ENCODE measurements at places on chromosomes 6 and 20.

GRCh38 chr20:25236450-25237304 is 11.2 kb upstream of the PYGB start:
- DNase-seq = peak; percentile 40

DNA sequence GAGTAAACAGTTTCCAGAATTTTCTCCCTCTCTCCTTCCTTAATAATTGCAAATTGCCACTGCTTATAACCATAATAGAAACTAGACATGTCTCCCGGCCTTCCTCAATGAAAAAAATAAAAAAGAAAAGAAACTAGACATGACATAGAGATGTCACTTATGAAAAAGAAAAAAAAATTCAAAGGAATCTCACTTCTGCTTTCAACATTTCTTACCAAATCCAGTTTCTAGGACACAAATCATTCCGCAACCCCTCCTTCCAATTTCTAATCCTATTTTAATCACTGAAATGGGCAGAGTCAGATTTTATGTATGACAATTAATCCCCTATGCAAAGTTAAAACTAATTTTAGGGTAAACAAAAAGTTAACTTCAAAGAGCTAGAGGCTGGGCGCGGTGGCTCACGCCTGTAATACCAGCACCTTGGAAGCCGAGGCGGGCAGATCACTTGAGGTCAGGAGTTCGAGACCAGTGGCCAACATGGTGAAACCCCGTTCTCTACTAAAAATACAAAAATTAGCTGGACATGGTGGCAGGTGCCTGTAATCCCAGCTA is 40.1 kb upstream of the EEF1A1 start:
- DNase-seq = no peak

DNA sequence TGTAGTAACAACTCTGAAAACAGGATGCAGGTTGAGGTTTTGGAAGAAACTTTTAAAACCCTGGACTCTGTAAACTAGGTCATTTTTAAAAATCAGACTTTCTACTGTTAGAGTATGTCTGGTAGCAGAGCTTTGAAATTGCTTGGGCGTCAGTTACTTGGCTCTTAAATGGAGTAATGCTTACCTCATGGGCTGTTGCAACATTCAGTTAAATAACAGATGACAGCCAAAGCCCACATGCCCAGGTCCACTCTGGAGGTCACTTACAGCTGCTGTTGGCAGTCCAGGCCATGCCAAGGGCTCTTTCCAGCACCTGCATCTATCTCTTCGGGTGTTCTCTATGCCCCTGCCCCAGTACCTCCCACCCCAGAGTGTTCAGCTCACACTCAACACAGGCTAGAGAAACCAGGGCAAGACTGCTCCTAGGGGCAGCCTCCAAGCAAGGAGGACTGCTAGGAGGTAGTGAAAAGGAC is 96.4 kb downstream of the BANF2 start:
- no peak for DNase-seq

GRCh38 chr6:140561701-140562100 is 1187.3 kb upstream of the CITED2 start:
- no peak for DNase-seq

DNA sequence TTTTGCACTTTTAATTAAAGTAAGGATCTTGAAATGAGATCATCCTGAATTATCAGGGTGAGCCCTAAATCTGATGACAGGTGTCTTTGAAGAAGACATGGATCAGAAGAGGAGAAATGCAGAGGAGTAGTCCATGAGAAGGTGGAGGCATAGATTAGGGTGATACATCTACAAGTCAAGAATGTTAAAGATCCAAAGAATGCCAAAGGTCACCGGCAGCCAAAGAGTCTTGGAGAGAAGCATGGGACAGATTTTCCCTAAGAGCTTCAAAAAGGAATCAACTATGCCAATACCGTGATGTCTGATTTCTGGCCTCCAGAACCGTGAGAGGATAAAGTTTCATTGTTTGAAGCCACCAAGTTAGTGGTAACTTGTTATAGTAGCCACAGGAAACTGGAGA is 59.0 kb upstream of the THEMIS start:
- no peak for DNase-seq

DNA sequence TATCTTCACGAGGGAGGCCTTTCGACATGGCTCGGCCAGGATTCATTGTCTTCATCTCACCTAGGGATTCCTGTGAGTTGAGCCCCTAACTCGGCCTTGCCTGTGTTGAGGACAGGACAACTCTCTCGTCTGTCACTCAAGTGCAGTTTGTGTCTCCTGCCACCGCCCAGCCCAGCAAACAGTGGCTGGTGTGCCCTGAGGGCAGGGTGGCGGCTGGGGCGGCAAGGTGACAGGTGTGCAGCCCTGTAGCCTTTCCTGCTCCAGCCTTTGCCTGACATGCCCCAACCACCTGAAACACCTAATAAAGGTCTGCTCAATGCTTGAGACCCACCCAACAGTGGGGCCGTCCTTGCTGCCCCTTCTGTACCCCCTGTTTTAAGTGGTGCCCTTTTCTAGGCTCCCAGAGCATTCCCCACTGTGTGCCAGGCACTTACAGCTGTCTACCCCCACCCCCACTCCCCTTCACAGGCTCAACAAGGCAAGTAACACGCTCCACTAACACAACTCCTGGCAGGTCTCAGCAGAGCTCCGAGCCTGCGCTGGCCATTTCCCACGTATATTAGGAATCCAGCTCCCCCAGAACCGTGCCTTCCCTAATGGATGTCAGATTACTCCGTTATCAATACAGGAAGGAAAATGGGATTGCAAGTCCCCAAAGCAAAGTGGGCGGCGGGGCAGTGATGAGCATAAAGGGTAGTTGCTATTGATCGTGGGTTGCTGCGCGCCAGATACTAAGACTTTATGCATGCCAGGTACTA is 17.7 kb downstream of the GFRA4 start:
- DNase-seq = no peak

GRCh38 chr20:47117371-47117770 is 222.7 kb downstream of the EYA2 start:
- no peak for DNase-seq

- DNase-seq = no peak
Measured at GRCh38 chr6:107740496-107741190, 83.5 kb downstream of the SCML4 start.

DNA sequence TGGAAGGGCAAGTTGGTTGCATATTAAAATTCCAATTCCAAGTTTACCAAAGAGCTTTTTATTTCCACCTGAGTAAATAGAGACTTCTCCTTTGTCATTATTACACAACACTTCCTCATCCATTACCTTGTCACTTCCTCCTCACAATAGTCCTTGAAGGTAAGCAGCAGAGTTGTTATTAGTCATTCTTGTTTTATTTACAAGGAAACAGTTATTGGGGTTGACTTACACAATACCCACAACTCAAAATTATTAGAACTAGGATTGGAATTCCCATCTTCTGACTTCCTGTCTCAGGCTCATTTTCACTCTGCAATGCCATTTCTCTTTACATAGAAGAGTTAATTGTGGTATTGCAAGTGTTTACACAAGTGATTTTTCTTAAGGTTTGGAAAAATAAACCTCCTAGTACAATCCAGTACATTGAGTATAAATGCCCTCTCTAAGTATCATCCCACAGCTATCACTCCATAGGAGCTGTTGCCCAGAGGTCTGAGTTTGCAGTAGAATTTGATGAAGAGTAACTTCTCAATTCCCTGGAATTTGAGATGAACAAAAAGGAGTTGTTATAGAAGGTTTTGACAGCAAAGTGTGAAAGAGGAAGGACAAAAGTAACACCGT is 28.9 kb upstream of the MTRF1L start:
- DNase-seq = peak; percentile 23

- no peak for DNase-seq
Measured at GRCh38 chr20:61683721-61684120, 382.0 kb downstream of the TAF4 start.

DNA sequence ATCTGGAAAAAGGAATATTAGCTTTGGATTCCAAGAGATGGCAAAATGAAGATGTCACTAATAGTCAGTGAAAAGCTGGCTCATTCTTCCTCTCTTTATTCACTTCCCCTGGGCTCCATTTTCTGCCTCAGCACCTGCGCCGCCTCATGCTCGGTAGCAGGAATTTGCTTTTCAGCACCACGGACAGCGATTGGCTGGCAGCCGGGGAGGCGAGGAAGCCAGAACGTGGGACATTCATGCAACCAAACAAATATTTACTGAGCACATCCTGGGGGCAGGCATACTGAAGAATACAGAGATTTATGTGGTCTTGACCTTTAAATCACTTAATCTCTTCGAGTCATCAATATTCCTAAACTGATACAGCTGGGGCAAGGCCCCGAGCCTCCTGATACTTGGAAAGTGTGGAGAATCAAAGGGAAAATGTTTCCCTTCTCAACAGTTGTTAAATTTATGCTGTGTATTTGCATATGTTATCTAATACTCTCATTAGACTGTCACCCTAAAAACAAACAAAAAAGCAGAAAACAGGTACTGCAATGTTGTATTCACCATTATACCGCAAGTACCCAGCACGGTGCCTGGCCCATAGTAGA is 12.1 kb upstream of the PDYN start:
- DNase-seq = peak; percentile 53

- no peak for DNase-seq
Measured at GRCh38 chr20:48704761-48705160, 123.0 kb downstream of the PREX1 start.

DNA sequence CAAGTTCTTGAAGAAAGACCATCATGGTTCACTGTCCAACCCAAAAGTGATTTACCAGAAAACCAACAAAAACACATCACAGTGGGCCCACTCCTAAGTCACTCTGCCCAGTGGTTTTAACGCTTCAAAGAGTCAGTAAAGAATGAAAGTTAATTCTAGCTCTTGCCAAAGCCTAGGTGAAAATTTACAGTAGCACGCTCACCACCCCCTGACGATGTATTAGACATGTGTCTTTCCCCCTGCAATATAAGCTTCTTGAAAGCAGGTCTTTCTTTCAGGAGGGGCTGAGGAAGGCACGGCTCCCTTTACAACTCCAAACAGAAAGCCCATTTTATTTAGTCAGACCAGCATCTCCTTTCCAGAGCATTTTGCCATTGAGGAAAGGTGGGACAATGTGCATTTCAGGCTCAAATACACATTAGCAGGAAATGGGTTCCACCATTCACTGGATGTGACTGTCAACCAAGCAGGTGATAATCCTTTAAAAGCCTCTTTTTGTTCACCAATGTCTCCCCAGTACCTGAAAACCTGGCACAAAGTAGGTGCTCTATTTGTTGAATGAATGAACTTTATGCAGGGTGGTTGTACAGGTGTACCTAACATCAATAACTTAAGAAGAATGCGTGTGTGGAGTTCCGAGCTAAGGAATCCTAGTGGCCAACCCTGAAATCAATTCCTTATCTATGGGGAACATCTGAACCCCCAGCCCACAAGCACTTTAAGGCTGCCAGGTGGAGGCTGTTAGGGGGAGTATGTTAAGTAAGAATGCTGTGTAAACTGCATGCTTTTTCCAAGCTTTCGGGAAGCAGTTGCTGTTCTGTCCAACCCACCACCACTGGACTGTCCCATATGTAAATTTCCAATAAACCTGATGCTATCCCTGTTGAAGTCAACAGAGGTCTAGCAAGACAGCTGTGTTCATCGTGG is 11.4 kb downstream of the EZR start:
- DNase-seq = no peak

DNA sequence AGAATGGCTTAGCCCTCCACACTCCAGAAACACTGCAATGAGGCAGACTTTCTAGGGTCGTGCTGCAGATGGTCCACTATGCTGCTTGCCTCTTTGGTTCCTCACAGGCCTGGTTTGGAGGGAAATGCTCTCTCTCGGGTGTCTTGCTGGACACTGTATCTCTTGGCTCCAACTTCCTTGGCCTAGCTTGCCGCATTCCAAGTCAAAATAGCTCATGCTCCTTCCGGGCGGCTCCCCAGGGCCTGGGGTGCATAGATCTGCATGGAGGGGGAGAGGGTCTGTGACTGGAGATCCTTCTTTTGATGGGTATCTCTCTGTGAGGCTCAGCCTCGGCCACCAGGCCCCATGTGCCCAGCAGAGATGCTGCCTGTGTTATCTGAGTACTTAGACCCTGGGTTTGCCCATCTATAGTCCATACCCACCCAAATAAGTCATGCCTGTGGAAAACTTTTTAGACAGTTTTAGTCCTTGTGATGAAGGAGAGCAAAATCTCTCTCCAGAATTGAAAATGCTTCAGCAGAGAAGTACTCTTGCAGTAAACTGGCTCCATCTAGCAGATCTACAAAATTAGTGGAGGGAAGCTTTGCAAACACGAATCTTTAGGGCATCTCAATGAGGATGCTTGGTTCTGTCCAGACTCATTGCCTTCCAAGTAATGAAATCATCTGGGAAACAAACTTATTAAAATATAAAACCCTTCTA is 264.1 kb upstream of the RIN2 start:
- no peak for DNase-seq

- DNase-seq = no peak
Measured at GRCh38 chr6:142868917-142869316, 76.1 kb downstream of the HIVEP2 start.

GRCh38 chr20:55159230-55159629 is 683.8 kb downstream of the DOK5 start:
- DNase-seq = peak; percentile 2

DNA sequence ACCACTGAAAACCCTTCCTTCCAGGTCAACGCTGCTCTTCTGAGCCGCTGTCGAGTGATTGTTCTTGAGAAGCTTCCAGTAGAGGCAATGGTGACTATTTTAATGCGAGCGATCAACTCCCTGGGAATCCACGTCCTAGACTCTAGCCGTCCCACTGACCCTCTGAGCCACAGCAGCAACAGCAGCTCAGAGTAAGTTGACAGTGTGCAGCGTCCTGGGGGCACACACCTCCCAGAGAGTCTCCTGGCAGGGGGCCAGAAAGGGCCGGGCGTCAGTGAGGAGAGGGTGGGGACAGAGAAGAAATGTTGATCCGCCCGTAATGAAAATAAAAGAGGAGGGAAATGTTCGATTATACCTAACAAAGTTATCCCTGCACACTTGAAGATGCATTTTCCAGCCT is 5.0 kb downstream of the WRNIP1 start:
- DNase-seq = no peak

GRCh38 chr20:64099880-64100565 is 7.3 kb downstream of the NPBWR2 start:
- DNase-seq = no peak

DNA sequence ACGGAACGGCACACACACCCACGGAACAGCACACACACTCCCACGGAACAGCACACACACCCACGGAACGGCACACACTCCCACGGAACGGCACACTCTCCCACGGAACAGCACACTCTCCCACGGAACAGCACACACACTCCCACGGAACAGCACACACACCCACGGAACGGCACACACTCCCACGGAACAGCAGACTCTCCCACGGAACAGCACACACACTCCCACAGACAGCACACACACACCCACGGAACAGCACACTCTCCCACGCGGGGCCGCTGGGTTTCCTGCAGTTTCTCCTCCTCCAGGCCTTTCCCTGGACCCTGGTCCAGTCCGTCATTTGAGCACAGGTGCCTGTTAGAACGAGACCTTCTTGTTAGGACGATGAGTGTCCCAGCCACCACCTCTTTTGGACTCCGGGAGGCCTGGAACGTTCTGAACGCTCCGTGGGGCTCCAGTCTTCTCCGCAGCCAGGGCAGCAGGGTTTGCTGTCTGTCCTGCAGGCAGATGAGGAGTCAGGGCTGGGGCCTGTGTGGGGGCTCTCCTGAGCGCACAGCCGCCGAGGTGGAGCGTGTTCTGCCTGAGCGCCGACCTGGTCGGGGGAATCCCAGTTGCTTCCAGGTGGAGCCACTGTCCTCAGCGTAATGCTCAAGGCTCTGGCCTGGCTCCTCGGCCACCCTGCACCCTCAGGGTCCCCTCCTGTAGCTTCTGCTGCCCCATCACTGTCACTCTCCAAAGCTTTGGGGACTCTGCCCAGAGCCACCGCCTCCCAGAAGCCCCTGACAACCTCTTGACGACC is 17.6 kb upstream of the TNFRSF6B start:
- DNase-seq = no peak
